ENCODE measurements at places on chromosomes 11 and 22. TPM values are rescaled to one million over a fixed set of nuclear protein-coding genes. Genes with fewer than 3 reads are reported as not detected.

The RFPL3 gene
- total RNA-seq, result not detected

The F2 gene
- not detected for total RNA-seq

The NXPE4 gene
- not detected for total RNA-seq

The PRG3 gene
- not detected for total RNA-seq

DNA sequence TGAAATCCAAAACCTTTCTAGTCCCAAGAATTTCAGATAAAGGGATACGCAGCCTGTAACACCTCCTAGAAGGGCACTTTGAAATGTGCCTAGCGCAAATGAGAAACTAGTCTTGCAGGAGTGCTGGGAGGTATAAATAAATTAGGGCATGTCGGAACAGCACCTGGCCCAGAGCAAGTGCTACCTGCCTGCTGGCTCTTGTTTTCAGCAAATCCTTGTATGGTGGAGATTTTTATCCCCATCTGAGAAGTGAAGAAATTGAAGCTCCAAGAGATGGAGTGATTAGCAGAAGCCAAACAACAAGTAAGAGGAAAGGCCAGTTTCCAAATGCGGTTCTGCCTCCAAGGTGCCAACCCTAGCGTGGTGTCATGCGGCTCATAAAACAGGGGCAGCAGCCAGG lies 36.7 kb upstream of the TFIP11 start:
- no peak for DNase-seq

DNA sequence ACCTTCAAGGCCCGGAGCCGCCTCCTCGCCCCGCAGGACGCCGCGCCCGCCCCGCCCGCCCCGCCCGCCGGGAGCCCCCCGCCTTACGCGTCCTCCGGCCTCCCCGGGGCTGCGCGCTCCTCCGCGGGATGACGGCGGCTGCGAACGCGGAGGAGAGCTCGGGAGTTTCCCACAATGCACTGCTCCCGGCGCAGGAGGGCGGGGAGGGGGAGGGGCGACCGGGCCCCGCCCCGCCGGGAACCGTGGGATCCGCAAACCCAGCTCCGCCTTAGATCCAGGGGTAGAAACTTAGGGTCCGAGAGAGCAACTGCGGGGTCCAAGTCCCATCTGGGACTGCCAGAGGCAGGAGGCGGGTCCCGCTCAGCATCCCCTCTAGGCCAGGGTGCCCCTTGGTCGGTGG lies at the start of gene CEND1:
Gene CEND1 (minus strand): TSS at position 148 of the 400 bp plus-strand sequence. CDS start 1,514 bp downstream, outside the sequence.
- DNase-seq, result no peak

GRCh38 chr11:18322818-18323570 lies 627 bp downstream of the GTF2H1 start:
- DNase-seq, result peak; percentile 25

DNA sequence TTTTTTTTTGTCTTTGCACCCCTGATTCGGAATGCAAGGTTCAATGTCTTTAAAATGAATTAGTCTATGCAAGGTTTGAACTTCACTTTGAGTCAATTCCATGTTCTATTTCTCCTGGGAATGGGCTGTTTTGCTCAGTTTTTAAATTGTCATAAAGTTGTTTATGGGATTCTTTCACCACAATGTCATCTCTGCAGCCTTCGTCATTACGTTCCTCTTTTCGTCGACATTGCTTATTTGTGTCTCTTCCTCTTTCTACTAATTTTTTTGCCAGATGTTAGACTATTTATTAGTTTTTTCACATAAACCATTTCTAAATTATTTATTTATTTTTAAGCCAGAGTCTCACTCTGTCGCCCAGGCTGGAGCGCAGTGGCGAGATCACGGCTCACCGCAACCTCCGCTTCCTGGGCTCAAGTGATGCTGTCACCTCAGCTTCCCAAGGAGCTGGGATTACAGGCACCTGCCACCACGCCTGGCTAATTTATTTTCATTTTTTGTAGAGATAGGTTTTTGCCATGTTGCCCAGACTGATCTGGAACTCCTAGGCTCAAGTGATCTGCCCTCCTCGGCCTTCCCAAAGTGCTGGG lies 7.1 kb upstream of the TNNT3 start:
- no peak for DNase-seq

GRCh38 chr11:87361891-87362290 lies 324.2 kb downstream of the TMEM135 start:
- DNase-seq, result no peak

DNA sequence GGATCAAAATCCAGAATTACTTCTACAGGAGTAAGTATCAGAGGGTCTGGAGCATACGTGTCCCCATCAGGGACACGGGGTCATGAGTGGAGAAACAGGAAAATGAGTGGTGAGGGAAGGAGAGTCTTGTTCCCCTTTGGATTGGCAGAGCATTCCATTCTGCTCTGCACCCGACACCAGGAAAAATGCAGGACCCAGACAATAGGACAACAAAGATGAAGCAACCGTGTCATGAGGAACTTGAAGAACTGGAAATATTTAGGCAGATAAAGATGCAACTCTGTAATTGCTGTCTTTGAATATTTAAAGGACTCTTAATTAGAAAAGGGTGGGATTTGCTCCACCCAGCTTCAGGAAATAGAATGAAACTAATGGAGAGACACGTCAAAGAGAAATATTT lies 89.0 kb upstream of the BLID start:
- no peak for DNase-seq

DNA sequence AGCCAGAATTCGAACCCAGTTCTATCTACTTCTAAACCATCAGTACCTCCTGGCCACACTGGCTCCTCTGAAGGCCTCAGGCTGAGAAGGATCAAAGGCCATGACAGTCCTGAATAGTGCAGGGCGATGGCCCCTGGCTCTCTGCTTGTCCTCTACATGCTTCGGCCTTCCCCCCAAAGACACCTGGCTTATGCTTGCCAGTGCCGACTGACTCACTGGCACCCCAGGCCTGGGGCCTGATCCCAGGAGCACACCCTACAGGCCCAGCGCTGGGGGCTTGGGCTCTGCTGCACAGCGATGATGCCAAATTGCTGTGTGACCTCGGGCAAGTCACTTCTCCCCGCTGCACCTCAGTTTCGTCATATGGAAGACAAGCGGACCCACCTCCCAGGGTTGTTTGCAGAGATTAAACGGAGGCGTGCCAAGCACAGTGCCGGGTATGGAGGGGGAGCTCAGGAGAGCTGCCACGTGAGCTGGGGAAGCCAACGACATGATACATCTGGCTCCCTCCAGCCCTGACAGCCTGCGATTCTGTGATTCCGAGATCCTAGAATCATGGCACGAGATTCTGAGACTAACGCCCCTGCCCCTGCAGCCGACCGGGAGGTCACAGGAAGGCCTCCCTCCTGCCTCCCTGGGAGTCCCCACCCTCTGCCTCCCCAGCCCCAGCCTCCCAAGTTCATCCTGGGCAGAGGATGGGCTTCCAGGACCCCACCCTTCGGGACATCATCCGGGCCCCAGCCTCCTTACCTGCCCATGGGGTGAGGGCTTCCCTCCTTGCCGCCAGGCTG lies 1.0 kb downstream of the SSTR3 start:
- DNase-seq, result no peak

- DNase-seq, result no peak
Observed at GRCh38 chr11:16179676-16180075, 176.7 kb downstream of the SOX6 start.

Data from M059J (cell line).